ENCODE measurements at places on chromosomes 7 and 10. TPM values are rescaled to one million over a fixed set of nuclear protein-coding genes. Genes with fewer than 3 reads are reported as not detected.

CNPY1 gene
- not detected for total RNA-seq

DNA sequence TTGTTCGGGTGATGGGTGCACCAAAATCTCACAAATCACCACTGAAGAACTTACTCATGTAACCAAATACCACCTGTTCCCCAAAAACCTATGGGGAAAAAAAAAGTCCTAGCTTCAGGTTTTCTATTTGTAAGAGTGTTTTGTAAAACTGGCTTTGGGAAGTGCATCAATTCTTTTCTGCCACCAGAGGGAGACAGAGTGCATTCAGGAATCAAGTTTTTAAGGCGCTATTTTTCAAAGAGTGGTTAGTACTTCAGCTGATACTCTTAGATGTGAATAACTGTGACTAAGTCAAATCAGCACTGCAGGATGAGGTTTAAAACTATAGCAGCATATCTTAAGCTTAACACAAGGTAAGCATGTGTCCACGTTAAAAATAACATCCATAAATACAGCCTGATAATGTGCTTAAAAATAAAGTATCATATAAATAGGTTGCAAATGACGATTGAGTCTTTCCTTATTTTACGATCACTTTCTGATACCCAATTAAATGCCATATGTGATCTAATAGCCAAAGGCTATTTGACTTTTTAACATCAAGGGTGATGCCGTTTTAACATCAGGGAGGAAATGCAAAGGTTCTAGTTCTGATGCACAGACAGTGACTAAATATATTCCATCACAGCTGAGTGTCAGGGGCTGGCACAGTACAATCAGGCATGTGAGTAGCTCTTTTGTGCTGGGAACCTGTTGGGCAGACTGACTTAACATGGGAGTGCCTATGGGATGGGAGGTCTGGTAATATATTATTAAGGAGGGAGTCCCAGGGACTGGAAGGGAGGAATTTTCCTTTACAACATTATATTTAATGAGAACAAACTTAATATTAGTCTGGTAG lies 10.6 kb upstream of the LYZL2 start:
- DNase-seq = no peak

GRCh38 chr7:22865602-22865960 lies 42.9 kb upstream of the TOMM7 start:
- no peak for DNase-seq

GRCh38 chr7:151426441-151426903 lies 13.5 kb downstream of the CRYGN start:
- DNase-seq = peak; percentile 80

- no peak for DNase-seq
These were observed 143.6 kb downstream of the EBF3 start for GRCh38 chr10:129820451-129820850.

Data from ureter (tissue), 1 donor.